ENCODE measurements at places on chromosomes 5 and 9. TPM values are rescaled to one million over a fixed set of nuclear protein-coding genes. Genes with fewer than 3 reads are reported as not detected.

Gene SHOC1
- 1.5 TPM for polyA plus RNA-seq

DNA sequence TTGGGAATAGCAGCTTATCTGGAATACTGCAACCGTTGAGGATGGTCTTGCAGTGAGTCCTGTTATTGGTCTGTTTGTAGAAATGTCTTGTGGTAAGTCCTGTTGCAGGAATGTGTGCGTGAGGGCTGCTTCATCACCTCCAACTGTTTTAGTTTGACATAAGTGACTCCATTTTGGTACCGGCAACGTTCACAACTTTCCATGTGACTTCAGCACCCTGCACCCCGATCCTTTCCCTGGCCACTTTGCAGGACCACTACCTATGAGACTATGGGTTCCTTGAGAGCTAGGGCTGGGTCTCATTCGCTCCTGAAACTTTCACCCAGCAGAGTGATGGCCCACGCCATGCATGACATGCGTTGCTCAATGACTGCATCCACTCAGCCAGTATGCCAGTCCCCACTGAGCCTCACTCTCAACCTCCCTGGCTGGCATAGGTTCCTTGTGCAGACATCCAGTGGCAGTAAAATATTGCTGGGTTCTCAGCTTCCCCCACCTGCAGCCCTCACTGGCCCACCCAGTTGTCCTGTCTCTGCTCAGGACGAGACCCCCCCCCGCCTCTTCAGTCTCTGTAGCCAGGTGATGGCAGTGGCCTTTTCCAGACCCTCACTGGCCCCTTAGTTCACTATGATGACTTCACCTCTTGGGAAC is 8.0 kb downstream of the SURF6 start:
- DNase-seq = no peak

Gene F12
- polyA plus RNA-seq = 14.6 TPM

DNA sequence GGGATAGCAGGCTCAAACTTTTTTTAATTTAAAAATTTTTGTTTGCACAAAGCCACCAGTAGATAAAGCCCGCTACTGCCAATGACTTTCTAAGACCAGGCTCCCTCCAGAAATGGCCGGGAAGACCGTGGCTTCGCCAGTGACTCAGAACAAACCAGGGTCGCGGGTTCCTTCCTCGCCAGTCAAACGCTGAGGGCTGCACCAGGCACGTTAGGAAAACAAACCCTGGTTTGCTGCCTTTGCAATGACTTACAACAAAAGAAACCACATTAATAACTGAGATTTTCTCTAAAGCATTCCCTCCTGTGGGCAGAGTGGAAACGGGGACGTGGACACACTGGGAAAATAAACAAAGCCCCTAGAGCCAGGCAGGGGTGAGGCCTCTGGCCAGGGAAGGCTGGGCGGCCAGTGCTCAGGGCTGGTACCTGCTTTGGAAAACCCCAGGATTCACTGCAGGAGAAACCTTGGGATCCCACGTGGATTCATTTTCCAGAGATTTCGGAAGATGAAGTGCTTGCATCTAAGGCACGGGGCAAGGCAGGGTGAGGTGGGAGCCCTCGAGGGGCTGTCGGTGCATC is 3.8 kb downstream of the PRRX2 start:
- DNase-seq = no peak

DNA sequence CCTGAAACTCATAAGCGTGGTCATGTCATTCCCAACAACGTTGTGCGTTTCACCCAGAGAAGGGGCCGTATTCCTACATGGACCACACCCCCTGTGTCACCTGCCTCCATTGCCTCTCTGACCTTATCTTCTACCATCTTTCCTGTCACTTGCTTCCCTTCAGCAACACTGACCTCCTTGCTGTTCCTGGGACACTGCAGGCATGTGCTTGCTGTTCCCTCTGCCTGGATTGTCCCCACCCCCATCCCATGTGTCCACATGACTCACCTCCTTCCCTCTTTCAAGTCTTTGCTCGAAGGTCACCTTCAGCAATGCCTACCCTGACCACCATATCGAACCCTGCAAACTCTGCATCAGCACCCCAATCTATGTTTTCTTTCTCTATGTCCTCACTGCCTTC is 133.2 kb upstream of the ZNF618 start:
- DNase-seq = no peak

Gene TAL2
- 2.2 TPM for polyA plus RNA-seq

DNA sequence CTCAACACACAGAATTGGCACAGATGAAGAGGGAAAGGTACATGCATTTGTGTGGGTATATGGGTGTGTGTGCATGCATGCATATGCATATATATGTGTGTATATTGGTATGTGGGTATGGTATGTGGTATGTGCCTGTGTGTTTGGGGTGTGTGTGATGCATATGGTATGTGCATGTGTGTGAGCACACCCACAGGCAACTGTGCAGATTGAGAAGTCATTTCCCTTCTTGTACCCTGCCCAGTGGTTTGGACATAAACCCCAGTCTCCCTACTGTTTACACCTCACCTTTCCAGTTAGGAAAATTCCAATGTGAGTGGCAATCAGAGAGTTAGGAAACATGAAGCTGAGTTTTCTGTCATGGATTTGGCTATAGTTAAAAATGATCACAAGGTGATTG is 178.0 kb downstream of the NXNL2 start:
- DNase-seq = no peak

Gene EDIL3
- polyA plus RNA-seq = 56.9 TPM

DNA sequence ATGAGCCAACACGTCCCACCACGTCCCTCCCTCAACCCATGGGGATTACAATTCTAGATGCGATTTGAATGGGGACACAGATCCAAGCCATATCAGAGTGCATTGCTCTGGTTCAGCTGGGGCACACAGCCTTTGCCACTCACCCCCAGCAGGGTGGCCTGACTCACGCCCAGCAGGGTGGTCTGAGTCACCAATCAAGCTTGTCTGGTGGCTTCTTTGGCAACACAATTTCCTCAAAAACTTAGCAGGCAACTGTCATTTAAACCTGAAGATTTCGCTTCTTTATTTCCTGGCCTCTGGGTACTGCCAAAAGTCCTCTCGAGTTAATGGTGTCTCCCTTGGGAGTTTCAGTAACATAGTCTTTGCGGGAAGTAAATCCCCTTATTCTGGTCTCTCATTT is 16.3 kb upstream of the SEMA5A start:
- no peak for DNase-seq

- DNase-seq = no peak
Measured at GRCh38 chr9:133261103-133261752, 13.8 kb downstream of the ABO start.

- DNase-seq = peak; percentile 59
Measured at GRCh38 chr9:127904561-127905003, 5.2 kb upstream of the ST6GALNAC6 start.

Gene RANBP17
- polyA plus RNA-seq = 22.3 TPM

Gene IL31RA
- polyA plus RNA-seq = 0.12 TPM

DNA sequence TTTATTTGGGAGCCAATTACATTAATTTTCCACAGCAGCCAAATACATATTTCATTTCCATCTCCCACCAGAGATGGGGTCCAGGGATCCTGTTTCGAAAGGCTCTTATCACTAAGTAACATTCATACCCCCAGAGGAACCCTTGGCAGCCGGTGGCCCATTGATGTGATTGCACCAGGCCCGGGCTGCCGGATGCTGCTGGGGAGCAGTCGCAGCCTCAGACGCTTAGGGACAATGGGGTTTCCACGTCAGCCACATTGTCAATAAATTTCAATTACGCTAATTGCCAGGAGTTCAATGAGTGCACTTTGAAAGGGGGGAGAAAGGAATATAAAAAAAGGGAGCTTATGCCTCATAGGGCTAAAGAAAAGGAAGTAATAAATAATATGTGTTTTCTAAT is 478.8 kb upstream of the ADAMTS16 start:
- no peak for DNase-seq

- DNase-seq = no peak
Measured at GRCh38 chr5:167940911-167941310, 350.5 kb upstream of the WWC1 start.

DNA sequence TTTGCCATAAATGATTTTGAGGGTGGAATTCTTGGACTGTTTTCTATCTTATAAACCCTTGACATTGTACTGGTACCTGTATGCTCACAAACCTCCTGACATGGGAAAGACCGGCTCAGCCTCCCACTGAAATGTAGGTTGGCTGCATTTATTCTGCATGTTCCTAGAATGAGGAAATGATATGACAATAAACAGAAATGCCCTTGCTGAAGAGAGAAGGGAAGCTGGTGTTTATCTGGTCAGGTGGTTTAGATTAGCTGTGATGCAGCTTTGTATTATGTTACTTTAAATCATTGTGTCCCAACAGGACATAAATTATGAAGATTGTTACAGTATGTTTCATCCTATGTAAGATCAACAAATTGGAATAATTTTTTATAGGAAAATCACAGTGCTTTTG is 23.1 kb upstream of the CATSPER3 start:
- DNase-seq = no peak

Gene SPATA31C1
- 0.58 TPM for polyA plus RNA-seq

DNA sequence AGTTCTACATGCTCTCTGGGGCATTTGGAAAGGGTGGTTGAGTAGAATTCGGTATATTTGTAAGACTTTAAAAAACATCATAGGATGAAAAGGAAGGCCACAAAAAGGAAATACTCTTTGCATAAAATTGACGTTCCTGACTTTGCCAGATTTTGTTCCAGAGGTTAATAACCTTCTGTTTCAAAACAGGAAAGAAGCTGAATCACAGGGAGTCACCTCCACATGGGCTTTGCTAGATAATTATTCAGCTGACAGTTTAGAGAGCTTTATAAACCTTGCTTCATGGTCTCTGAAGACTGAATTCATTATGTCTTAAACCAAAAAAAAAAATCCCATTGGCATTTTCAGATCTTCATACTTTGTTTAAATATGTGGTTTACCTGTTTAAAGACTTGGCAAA is 203.7 kb downstream of the SEMA6A start:
- DNase-seq = no peak

Gene TTC39B
- 11.9 TPM for polyA plus RNA-seq

DNA sequence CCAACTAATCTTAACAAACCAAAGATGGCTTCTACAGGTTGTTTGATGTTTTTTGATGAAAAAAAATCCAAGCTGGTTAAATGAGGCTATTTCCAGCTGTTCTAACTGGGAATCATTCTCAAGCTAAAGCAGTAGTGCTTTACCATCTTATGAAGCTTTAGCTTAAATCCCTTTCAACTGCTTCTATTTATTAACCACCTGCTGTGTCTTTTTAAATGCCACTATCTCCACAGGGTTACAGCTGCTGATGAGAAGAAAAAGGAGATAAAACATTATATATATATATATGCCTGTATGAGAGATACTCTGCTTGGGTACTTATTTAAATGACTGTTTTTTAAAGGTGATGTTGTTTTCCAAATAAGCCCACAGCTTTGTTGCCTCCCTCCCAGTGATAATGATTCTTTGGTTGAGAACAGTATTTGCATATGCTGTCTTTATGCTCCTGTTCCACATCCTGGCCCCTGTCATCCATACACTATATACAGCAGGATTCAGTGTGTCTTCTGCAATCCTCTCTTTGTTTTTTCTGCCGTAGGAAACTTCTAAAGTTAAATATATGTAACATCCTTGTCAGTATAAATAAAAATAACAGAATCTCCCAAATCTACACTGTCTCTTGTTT is 164.0 kb downstream of the PAM start:
- DNase-seq = no peak

GRCh38 chr9:98860871-98861293 is 53.4 kb downstream of the GALNT12 start:
- peak; percentile 33 for DNase-seq

DNA sequence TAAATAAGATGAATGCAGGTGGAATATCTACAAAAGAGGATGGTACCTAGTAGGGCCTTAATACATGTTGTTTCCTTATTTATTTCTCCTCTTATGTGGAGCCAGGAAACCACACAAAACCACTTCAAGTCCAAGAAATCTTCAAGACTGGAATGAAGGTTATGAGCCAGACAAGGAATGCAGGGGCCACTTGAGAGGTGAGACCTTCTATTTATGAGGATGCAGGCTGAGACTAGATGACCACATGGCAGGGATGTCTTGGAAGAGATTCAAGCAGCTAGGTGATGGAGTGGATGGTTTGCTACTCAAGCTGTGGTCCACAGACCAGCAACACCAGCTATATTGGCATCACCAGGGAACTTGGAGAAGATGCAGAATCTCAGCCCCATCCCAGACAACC is 92.2 kb downstream of the TNC start:
- no peak for DNase-seq

GRCh38 chr9:130299785-130300615 is 34.4 kb downstream of the HMCN2 start:
- no peak for DNase-seq

GRCh38 chr5:25579111-25579510 is 934.3 kb upstream of the CDH10 start:
- no peak for DNase-seq

DNA sequence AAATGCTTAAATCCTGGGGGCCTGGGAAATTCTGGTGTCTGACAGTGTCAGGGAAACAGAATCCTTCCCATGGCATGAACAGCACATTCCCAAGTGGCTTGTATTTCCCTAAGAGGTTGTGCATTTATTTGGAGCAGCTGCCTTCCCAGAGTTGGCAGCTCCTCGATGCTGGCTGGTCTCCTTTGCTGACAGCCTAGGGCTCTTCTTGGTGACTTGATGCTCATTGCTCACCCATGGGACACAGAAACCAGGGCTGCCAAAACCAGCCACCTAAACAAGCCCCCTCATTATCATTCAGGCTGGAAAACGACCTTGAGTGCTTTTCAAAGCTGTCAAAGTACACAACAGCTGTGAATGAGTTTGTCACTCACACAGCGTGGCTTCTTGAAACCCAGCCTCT is 24.2 kb downstream of the ENHO start:
- no peak for DNase-seq

DNA sequence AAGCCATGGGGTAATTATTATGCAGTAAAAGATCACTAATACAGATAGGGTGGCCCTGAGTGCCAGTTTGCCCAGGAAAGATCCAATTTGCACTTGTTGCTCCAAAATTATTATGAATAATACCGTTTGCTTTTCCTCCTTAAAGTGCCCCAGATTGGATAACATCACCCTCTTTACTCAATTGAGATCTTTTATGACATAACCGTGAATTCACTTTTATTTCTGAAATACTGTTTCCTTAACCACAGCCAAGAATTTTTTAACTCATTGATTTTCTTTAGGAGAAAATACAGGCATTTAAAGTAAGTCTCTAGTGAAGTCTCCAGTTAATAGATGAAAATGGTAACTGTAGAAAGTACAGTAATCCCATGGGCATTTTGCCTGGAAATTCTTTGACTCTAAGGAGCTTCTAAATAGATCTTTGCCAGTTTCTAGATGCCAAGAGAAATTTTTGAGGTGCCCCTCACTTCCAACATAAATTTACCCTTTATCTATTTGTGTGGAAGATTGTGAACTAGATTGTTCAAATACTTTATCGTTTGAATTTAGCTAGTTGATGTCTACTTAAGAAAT is 99.2 kb downstream of the UHRF2 start:
- DNase-seq = no peak

- DNase-seq = no peak
Measured at GRCh38 chr9:112061152-112061740, 113.9 kb downstream of the SUSD1 start.

Gene FOXD1
- polyA plus RNA-seq = 11.1 TPM

Gene ZBTB6
- 15.1 TPM for polyA plus RNA-seq

Gene FAM151B
- 4.2 TPM for polyA plus RNA-seq

DNA sequence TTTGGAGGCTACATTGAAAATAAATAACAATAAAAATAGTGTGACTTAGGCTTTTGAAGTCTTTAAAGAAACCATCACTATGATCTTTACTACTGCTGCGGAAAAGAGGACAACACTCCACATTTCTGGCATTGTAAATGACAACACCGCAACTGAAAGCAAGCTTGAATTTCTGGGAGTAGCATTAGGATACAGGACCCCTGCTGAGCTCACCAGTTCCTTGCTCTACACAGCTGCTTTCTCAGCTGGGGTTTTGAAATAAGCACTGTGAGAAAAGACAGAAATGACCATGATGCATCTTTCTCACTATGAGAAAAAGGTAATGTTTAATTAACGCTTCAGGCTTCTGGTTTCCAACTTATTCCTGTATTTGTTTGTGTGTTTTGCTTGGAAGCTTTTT is 168.0 kb downstream of the TAF11L14 start:
- DNase-seq = no peak
